ENCODE measurements at places on chromosomes 6 and 20.

DNA sequence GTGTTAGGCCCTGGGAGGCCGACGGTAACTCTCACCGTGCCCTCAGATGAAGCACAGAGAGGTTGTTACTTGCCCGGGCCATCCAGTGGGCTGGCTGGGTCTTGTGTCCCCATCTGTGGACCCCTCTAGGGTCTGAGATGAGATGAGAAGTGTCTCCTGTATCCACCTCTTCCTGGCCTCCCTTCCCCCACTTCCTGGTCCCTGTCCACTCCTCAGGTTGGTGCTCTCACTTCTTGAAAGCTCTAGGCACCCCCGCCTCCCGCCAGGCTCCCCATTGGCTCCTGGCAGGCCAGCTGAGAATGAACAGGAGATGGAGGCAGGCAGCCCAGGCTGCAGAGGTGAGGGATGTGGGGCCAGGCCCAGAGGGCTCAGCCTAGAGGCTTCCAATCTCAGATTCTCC, 1.5 kb downstream of the MMP24OS start:
- H3K4me3 ChIP-seq, result peak overlapping the region; percentile 87
- peaks cover 15% of the 10 kb centered on the region for H3K4me1 ChIP-seq
- H3K36me3 ChIP-seq, result peaks cover 17% of the 10 kb centered on the region

- H3K36me3 ChIP-seq, result peaks cover 7% of the 10 kb centered on the region
- no peak for DNase-seq
- no peak overlapping the region for H3K27ac ChIP-seq
- H3K4me3 ChIP-seq, result no peak overlapping the region
Measured at GRCh38 chr20:37992802-37993409, 40.4 kb downstream of the TTI1 start.

DNA sequence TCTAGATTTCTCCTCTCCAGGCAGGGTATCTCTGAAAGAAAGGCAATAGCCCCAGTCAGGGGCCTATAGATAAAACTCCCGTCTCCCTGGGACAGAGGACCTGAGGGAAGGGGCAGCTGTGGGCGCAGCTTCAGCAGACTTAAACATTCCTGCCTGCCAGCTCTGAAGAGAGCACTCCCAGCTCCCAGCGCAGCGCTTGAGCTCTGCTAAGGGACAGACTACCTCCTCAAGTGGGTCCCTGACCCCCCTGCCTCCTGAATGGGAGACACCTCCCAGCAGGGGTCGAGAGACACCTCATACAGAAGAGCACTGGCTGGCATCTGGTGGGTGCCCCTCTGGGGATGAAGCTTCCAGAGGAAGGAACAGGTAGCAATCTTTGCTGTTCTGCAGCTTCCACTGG, 556.9 kb downstream of the EPM2A start:
- H3K36me3 ChIP-seq, result no peaks in the 10 kb centered on the region
- DNase-seq, result no peak
- no peaks in the 10 kb centered on the region for H3K27me3 ChIP-seq
- no peak overlapping the region for H3K4me3 ChIP-seq

DNA sequence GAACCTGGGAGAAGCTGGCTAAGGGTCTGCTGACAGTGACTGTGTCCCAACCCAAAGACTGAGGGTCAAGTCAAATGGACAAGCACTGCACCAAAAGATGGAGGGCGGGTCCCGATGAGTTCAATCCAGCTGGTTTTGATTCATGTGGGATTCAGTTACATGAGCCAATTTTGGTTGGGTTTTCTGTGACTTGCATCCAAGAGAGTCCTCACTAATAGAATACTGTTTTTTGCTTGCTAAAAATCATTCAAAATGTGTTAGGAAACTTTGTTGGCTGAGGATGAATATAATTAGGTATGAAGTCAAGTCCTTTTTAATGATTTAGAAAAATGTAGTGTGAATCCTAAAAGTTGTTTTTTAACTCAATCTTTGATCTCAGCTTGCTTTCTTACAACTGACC, 323.8 kb upstream of the NOX3 start:
- no peaks in the 10 kb centered on the region for H3K36me3 ChIP-seq
- H3K4me3 ChIP-seq, result no peak overlapping the region
- H3K4me1 ChIP-seq, result peaks cover 7% of the 10 kb centered on the region
- H3K27ac ChIP-seq, result no peak overlapping the region
- DNase-seq, result no peak

GRCh38 chr20:50260479-50261221, 70.0 kb downstream of the CEBPB start:
- H3K36me3 ChIP-seq, result no peaks in the 10 kb centered on the region
- no peaks in the 10 kb centered on the region for H3K27me3 ChIP-seq
- DNase-seq, result no peak
- H3K4me1 ChIP-seq, result no peaks in the 10 kb centered on the region

Data from esophagus squamous epithelium (tissue), 5 donors.